ENCODE measurements at places on chromosomes 6 and 20. TPM values are rescaled to one million over a fixed set of nuclear protein-coding genes. Genes with fewer than 3 reads are reported as not detected.

DNA sequence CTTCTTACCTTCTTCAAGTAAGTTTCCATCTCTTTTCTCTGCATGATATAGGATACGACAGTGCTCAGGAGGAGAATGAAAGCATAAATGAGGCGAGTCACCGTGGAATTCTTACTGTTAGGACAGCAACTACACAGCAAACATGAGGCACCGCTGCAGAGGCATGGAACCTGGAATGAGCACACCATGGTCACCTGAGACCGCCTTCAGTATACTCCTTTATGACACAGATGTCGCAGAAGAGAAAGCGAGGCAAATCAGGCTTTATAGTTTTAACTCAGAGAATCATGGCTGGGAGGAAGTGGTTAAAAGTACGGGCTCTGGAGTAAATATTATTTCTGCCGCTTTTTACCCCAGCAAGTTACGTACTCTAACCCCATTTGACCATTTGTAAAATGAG lies 8.0 kb downstream of the SERINC3 start:
- no peak for DNase-seq

Gene NNAT
- total RNA-seq: 22.0 TPM

GRCh38 chr6:112008482-112008881 lies 45.4 kb upstream of the CCN6 start:
- DNase-seq: no peak

DNA sequence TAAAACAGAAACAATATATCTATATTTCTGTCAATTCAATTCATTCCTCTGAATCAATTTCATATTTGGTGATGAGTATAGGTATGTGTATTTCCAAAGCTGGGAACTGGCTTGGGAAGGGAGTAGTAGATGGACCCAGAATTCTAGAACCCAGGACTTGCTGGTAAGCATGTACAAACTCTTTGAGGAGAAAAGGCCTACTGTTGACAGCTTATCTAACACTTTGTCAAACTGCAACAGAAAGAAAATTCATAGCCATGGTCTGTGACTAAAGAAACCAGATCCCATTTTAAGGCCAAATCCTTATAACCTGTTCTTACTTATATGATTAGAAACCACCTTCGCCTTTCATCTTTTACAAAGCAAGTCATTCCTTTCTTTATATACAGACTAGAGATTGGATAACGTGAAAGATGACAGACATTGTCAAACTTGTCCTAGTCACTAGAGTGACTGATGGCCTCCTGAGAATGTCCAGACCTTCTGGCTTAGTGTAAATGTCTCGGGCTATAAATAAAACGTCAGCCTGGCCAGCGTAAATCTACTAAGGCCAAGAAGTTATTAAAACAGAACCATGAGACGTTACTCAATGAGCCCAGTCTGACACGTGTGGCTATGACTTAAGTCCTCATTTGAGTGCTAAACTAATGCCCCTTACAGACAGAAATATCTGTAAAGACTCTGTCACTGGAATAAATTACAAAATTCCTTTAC lies 152.3 kb downstream of the ALDH8A1 start:
- no peak for DNase-seq

Gene HCRTR2
- total RNA-seq: not detected

Gene CDH26
- 6.5 TPM for total RNA-seq

Gene HCK
- total RNA-seq: 11.5 TPM

Data from skin of body (tissue), 3 donors.